KG1 (cell line): ENCODE measurements at places on chromosomes 2 and 18.

- DNase-seq: no peak
These were observed 35.0 kb upstream of the PTMA start for GRCh38 chr2:231673348-231673770.

DNA sequence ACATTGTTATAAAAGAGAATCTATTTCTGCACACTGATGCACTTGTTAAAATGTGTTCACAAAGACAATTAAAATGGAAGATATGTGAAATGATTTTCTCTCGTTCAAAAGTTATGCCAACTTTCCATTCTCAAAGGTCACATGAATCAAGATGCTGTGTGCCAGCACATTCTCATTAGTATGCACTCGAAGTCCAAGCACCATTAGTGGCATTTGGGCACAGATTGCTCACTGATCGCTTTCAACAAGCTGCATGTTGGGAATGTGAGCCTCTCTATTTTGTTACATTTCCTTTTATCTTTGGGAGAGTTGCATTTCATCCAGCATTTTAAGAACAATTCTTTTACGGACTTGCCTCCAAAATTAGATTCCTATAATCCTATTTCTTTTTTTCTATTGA, 398.9 kb downstream of the FBXO15 start:
- no peak for DNase-seq

DNA sequence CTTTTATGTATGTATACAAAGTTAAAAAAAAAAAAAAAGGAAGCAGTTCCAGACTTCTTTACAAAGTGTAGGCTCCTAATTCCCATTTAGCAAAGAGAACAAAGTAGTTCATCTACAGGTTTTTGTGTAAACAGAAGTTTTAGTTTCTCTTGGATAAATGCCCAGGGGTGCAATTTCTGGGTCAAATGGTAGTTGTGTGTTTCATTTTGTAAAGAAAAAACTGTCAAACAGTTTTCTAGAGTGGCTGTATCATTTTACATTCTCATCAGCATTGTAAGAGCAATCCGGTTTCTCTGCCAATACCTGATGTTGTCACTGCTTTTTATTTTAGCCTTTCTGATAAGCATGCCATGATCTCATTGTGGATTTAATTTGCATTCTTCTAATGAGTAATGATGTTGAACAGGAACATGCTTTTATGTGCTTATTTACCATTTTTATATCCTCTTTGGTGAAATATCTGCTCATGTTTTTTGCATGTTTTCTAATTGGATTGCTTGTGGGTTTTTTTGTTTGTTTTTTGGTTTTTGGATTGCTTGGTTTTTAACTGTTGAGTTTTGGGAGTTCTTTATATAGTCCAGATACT, 16.6 kb upstream of the PSME4 start:
- DNase-seq: no peak

GRCh38 chr2:47422560-47422959, 19.6 kb downstream of the MSH2 start:
- no peak for DNase-seq

GRCh38 chr2:181104512-181105115, 124.2 kb downstream of the UBE2E3 start:
- peak; percentile 54 for DNase-seq

DNA sequence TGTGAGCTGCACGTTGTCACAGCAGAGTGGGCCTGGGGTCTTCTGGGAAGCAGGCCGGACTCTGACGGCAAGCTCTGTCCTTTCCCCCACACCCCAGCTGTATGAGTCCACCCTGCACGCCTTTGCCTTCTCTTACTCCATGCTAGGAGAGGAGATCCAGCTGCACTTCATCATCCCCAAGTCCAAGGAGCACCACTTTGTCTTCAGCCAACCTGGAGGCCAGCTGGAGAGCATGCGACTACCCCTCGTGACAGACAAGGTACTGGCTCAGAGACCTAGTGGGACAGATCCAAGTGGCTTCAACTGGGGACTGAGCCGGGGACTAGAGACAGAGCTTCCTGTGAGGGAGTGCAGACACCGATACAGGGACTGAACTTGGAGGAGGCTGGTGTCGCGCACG, 40.1 kb downstream of the NTSR2 start:
- DNase-seq: no peak

- DNase-seq: no peak
These were observed 322.2 kb upstream of the HS6ST1 start for GRCh38 chr2:128640845-128641360.

- DNase-seq: no peak
These were observed 80.4 kb downstream of the MTA3 start for GRCh38 chr2:42648796-42649195.

GRCh38 chr2:216615298-216616082, 17.7 kb upstream of the IGFBP2 start:
- no peak for DNase-seq

DNA sequence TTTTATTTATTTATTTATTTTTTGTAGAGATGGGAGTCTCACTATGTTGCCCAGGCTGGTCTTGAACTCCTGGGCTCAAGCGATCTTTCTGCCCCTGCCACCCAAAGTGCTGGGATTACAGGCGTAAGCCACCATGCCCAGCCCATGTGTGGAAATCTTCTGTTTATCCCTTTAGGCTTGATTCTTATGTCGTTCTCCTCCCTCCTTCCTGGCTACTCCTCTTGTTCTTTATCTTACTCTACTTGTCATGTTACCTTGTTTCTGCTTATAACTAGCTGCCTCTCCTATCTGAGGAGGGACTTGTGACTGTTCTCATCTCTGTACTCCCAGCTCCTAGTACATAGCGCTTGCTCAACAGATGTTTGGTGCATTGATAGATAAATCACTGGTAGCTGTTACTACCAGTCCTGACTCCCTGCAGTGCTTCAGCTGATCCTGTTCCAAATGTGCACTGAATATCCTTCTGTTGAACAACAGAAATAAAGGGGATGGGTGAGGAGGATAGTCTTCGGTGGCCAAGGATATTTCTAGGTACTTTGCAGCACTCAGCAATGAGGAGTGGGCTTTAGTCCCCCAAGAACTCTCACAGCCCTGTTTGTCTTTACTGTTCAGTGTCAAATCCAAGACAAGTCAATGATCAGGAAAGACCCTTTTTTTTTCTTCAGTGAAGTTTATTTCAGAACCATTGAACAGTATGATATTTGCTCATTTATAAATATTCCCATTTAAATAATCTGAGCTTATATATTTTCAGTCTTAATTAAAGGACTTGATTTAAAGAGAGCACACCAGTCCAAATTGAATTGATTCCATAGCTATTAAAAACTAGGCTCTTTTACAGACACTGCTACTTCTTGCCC, 7.2 kb downstream of the IL1B start:
- no peak for DNase-seq

DNA sequence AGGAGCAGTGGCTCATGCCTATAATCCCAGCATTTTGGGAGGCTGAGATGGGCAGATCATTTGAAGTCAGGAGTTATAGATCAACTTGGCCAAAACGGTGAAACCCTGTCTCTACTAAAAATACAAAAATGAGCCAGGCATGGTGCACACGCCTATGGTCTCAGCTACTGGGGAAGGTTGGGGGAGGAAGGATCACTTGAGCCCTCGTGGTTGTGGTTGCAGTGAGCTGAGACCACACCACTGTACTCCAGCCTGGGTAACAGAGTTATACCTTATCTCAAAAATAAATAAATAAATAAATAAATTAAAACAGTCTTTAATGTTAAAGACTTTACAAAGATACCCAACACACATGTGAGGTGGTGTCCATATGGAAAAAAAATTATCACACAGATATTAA, 134.0 kb downstream of the C2orf74 start:
- DNase-seq: no peak
